ENCODE measurements at places on chromosomes 7 and 10.

- no peak for ATAC-seq
These were observed 45.8 kb downstream of the ZNF800 start for GRCh38 chr7:127346575-127347256.

DNA sequence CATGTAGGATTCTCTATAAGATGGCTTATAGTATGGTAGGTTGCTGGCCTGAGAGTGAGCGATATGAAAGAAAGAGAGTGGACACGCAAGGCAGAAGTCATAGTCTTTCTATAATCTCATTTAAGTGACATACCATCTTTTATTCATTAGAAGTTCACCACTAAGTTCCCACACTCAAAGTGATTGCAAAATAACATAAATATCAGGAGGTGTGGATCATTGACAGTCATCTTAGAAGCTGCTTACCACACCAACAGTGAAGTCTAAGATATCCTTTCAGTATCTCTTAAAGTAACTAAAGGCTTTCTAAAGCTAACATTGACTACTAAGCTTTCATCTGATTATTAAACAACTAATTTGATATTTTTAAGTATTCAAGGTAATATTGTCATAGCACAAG lies 36.9 kb upstream of the GNAI1 start:
- no peak for ATAC-seq

- ATAC-seq = no peak
These were observed 19.2 kb upstream of the DDC start for GRCh38 chr7:50584386-50584785.

DNA sequence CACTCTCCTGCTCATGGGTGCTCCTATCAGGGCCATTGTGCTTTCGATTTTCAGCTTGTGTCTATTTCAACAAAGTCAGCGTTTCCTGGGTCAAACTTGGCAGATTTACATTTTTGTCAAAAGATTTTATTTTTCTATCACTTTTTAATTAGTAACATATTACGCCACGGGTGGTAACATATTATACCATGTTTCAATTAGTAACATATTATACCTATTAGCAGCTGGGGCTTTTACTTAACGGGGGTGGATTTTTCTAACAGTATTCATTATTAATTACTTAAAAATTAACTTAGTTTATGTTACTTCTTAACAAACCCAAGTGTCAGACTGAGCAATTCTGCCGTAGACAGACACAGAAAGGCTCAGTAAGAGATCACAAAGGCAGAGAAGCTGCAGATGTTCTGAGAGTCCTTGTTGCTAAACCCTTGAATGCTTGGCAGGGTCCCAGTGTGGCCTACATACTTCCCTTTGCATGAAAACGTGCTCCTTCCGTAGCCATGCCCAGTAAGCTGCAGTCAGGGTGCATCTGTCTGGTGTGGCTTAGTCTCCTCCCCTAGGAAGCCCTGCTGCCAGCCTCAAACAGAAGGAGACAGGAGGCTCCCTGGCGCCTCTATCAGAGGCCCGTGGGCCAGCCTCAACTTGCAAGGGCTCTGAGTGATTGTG lies 263.1 kb upstream of the CXCL12 start:
- no peak for ATAC-seq

DNA sequence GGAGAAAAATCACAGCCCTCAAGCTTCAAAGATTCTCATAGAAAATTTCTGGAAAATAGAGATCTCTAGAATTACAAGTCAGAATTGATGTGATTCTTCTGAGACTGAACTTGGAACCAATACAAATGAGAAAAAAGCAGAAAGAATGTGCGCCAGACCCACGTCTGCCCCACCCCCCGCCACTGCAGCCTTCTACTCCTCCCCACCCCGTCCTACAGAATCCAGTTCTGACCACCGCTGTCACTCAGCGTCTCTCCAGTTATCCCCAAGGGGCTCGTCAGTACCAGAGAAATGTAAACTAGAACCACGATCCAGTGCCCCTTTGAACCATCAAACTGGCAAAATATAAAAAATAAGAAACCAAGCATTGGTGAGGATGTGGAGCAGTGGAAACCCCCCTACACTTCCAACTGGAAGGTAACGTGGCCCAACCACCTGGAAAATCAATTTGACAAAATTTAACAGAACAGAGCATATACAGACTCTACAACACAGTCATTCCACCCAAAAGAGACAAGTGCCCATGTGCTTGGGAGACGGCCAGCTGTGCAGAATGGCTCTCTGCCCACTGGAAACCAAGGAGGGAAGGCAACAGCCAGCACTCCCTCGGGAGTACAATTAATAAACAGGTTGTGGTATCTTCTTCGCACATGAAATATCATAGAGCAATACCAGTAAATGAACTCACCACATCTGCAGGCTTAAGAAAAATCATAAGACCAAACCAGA lies 397.9 kb downstream of the TNS3 start:
- no peak for ATAC-seq

GRCh38 chr7:33841705-33842129 lies 63.6 kb upstream of the BMPER start:
- no peak for ATAC-seq

GRCh38 chr10:43194266-43194665 lies 56.0 kb downstream of the CSGALNACT2 start:
- no peak for ATAC-seq

DNA sequence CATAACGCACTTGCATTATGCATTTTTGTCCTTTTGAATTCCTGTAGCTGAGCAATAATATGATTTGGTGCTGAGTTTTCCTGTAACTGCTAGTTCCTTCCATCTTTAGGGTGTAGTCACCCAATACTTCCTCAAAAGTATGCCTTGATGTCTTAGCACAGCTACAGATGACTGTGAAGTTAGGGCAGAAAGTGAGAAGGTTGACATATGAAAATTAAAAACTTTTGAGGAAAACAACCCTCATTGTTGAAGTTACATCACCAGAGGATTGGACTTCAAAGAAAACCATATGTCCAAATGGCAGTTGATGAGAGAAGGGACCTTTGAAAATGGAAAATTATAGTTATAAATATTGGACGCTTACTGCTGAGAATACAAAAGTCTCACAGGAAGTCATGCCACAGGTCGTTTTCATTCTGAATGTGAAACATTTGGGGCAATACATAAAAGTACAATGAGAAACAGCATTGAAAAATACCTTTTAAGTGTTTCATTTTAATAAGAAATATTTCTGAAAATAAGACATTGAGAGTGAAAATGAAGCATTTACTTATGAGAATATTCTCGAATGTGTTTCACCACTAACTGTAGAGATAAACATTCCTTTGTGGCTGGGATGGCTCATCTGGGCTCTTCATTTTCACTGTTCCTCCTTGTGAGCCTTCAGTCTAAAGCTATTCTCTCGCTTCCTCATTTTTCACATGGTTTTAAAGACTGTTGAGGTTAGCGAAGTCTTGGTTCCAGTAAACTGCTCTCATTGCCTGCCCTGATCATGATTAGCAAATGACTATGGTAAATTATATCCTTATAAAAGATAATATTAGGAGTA lies 61.4 kb upstream of the NME8 start:
- ATAC-seq = peak; percentile 36

DNA sequence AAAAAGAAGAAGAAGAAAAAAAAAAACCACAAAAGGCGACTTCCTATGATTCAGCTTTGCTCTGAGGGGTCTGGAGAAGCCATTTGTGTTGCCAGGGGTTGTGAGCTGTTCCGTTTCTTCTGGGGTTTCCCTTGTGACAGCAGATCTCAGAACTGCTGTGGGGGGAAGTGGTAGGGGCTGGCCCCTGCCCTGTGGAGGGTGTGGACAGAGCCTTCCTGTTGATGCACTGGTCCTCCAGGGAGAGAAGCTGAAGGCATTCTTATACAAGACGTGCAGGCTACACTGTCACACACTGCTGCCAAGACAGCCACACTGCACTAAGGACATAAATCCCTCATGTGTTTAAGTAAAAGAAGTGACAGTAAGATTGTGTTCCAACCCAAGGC lies 17.3 kb upstream of the CSGALNACT2 start:
- peak; percentile 97 for ATAC-seq

DNA sequence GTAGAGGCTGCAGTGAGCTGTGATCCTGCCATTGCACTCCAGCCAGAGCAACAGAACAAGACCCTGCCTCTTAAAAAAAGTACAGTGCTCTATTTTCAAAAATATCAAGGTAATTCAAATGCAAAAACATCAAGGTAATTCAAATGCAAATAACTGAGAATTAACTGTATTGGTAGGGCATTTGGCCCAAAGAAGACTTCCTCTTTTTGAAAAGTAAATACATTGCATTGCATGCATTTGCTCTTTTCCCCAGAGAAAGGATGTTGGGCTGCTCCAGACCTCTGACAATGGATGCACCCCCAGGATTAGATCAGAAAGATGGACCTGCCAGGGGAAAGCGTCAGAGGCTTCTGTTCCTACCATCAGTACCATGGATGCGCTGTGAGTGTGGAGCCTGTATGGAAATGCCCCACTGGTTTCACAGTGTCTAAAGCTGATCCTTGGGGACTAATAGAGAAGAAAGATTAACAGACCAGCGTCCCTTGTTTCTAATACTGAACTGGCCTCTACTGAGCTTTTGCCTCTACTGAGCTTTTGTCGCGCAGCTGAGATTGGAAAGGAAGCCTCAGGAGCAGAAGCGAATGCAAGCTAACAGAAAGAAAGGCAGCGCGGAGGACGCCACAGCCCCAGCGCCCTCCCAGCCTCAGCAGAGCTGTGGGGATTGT lies 93.5 kb upstream of the LYZL2 start:
- no peak for ATAC-seq

DNA sequence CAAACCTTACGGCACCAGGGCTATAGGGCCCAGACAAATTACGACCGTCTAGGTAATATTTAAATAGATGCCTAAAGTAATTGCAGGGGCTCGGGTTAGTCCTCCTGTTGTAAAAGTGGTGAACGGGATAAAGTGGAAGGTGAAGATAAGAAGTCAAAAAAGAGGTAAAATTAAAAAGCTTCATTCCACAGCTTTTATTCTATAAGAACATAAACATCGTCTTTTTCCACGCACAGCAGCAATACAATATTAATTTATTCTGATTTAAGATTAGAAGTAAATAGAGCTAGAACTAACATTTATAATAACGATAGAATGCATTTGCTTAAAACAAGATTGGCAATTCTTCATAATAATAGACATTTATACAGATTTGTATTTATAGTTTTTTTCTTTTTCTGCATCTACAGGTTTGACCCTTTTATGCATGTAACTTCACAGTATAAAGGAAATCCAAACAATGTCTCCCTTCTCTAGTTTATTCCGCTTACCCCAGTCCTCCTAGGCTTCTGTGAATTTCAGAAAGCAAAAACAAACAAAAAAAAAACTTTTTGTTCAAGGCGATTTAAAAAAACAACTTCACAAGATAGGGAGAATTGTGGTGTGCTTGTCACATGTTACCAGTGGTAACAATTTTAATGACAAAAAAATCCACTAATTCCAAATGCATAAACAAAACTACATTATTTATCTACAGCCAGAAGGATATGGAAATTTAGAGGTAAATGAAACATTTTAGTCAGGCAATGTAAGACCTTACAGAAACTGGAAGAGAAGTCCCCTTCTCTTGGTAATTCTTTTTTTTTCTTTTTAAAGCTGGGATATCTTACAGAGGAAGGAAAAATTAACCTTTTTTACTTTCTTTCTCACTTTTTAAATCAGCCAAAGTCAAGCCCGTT lies 3.4 kb downstream of the HOXA10 start:
- ATAC-seq = no peak

DNA sequence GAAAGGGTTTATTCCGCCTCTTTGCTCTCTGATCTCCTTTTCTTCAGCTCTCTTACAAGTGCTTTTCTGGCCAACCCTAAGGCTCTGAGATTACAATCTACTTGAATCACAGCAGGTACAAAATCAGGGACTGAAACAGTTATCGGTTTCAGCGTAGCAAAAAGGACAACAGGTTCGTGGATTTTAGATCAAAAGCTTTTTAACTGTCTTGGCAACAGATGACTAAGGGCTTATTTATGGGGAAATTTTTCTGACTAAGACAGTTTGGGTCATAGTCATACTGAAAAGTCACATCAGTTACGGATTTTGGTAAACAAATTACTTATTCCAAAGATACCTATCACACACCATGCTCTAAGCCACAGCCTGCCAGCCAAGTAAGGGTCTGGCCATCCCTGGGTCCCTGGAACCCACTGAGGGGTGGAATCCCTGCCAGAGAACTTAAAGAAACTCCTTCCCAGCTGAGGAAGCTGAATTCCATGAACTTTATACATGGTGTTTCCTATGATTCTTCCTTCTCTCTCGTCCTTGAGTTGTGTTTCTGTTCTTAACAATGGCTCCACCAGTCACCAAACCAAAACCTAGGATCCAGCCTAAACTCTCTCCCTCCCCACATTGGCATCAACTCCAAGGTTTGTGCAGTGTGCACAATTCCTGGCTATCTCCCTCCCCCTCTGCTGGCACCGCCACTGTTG lies 169.3 kb downstream of the FAM107B start:
- peak; percentile 73 for ATAC-seq

GRCh38 chr7:134440476-134440875 lies 18.4 kb downstream of the AKR1B1 start:
- no peak for ATAC-seq

GRCh38 chr7:70156057-70156456 lies 557.8 kb downstream of the AUTS2 start:
- no peak for ATAC-seq

- no peak for ATAC-seq
These were observed 3.3 kb downstream of the ZNF503 start for GRCh38 chr10:75398200-75398691.

DNA sequence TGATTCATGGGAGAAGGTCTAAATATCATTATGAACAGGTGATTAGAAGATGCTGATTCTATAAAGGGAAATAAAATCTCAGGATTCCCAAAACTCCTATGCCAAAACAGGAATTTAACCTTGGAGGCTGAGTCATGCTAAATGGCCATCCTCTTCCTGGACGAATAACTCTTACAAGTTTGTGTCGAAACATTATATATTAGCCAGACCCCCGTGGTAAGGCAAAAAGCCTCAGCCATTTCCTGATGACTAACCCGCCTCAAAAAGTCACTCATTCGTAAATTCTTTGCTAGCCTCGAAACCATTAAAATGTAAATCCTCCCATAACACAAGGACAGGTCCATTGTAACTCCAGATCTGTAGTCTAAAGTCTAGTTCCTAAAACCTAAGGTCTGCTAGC lies 32.0 kb downstream of the CUL2 start:
- no peak for ATAC-seq

DNA sequence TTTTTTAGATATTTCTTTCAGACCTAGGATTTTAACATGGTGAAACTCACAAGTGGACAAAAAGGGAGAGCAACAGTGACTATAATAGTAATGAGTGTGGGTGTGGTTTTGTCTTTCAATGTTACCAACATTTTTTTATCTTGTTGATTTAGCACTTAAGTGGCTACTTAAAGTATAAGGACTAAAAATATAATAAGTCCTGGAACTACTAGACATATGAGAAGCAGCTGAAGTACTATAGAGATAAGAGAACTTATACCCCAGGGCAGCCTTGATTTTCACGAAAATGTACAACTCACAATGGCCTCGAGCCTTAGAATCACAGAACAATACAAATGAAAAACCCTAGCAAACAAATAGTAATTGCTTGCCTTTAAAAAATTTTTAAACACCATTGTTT lies 1151.8 kb downstream of the TYW1 start:
- no peak for ATAC-seq
